ENCODE measurements at places on chromosomes 12 and 14. TPM values are rescaled to one million over a fixed set of nuclear protein-coding genes. Genes with fewer than 3 reads are reported as not detected.

- no peak for DNase-seq
Observed at GRCh38 chr12:234891-235415, 21.0 kb upstream of the SLC6A12 start.

DNA sequence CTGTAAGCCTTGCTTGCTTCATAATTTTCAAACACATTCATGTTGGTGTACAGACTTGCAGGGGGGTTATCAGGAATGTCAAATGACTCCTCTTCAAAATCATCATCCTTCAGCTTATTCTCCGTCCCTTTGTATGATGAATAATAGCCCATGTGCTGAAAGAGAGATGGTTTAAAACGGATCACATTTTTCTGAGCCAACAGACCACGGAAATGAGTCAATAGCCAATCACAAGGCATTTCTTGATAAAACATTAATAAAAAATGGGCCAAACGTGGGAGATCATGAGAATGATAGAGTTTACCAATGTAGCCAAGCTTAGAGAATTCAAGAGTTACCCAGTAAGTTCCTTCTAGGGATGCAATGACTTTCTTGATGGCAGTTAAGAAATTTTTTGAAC, 105.5 kb downstream of the NTS start:
- no peak for DNase-seq

DNA sequence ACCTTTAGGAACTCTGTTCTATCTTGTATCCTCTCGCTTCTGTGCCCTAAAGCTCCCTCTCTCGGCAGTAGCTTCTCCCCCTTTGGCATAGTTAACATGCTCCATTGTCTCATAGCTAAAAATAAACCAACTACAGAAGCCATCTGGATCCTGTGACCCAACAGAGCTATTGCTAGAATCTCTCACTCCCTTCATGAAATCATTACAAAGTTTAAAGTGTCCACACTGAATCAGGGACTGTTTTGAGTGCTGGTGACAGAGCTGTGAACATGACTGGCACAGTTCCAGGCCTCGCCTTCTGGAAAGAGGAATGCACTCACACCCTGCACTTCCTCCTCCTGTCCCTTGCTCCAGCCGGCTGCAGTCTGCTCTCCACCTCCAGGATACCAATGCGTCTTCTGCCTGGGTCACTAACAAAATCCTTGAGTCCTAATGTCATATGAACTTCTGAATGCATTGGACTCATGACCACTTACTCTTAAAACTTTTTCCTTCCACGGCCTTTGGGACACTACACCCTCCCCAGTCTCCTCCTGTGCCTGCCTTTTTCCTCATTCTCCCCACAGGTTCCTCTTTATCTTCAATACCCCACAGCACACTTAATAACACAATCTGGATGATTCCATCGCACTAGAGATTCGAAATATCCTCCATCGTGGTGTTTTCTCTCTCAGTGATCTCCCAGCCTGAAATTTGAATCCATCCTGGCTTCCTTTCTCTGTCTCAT, 13.2 kb downstream of the PLBD1 start:
- peak; percentile 22 for DNase-seq

GRCh38 chr12:50620109-50620977, 115.6 kb downstream of the DIP2B start:
- DNase-seq, result peak; percentile 30

Gene NR4A1
- 0.54 TPM for total RNA-seq

GRCh38 chr14:65993996-65994395, 492.2 kb upstream of the CCDC196 start:
- DNase-seq, result no peak
